ENCODE measurements at places on chromosomes 2 and 18. TPM values are rescaled to one million over a fixed set of nuclear protein-coding genes. Genes with fewer than 3 reads are reported as not detected.

The SOCS6 gene
- 21.9 TPM for total RNA-seq

The FIGN gene
- 1.8 TPM for total RNA-seq

DNA sequence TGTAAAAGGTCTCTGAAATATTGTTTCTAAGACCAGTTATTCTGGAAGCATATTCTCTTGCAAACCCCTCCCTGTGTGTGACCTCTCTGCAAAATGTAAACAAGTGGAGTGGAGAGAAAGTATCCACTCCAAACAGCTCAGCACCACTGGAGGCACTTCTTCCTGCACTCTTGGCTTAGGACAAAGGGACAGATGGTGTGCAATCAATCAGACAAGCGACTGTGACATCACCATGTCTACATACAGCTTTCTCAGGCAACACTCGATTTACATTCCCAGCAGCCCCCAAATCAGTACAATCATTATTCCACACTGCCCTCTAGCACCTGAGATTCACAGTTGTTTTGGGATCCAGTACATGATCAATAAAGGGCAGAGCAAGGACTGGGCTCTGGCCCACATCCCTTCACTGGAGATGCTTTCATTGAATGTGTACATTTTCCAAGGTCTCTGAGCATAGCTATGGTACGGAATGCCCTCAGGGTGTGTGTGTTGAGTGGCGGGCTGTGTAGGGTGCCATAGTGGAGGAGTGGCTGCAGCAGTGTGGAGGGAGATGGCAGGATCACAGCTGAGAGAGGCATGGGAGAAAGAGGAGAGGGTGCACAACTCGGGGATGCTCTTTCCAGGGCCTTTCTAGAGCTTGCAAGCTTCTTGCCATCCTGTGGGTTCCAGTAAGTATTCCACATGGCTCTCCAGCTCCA, 311.8 kb upstream of the ST6GAL2 start:
- DNase-seq = no peak

DNA sequence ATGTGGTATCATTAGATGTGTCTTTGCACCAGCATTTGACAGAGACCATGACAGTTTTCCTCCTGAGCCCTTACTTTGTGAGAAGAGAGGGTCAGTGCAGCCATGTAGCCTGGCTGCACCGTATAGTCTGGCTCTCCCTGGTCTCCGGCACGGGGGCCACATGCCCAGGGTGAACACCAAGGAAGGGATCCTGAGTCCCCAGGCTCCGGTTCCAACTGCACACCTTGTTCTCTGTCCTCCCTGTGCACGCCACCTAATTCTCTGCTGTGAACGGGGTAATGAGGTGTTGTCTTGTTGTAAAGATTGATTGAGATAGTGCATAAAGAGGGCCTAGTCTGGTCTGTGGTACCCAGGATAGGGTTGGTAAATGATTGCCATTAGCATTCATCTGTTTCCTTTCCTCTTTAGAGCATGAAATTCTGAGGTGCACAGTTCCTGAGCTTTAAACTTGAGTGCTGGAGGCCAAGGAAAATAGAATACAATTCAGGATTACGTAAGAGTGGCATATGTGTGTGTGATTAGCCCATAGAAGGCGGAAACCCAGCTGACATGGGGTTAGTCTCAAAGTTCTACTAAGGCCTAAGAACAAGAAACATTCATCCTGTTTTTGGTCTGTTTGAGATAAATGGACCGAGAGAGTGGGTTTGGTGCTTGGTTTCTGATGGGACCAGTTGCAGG, 55.5 kb downstream of the NCK2 start:
- no peak for DNase-seq

The SP140 gene
- total RNA-seq = 1.1 TPM

DNA sequence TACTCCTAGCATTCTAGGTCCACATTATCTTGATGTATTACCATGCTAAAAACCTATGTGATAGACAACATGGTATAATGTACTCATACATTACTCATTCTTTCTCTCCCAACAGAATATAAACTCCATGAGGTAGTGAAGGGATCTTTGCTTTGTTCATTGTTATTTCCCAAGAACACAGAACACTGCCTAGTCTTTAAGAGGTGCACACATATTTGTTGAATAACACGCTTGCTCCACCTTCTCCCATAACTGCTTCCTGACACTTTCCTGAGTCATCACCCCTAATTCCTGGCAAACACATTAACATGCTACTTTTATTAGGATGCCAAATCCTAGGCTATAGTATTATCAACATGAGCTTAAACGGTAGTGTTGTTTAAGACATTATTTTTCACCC, 41.3 kb downstream of the REV1 start:
- DNase-seq = no peak

GRCh38 chr2:215847718-215848117, 165.6 kb downstream of the MREG start:
- DNase-seq = no peak

- no peak for DNase-seq
Measured at GRCh38 chr2:217610401-217610814, 392.4 kb downstream of the TNS1 start.

DNA sequence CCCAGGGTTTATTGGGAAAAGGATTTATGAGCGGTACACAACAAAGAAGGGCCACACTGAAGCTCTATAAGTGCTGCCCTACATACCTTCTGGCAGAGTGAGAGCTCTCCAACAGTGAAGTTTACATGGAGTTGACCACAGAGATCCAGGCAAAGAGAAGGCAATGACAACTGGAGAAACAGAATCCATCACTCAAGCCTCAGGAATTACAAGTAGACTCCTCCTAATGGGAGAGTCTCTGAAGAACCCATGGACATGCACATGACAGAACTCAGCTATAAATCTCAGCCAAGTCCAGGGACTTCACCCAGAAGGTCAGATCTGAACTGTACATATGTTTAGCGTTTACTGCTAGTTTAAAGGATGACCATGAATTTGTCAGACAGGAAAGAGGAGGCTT, 164.7 kb downstream of the DNAH7 start:
- DNase-seq = no peak

GRCh38 chr2:169966454-169966853, 139.2 kb downstream of the UBR3 start:
- DNase-seq = no peak

GRCh38 chr2:28390241-28390745, 2.4 kb upstream of the FOSL2 start:
- DNase-seq = peak; percentile 90

GRCh38 chr2:75512455-75513212, 48.1 kb downstream of the EVA1A start:
- no peak for DNase-seq

The NPPC gene
- not detected for total RNA-seq

The CNDP1 gene
- not detected for total RNA-seq

- DNase-seq = no peak
Measured at GRCh38 chr18:22977847-22978701, 44.9 kb downstream of the RBBP8 start.

DNA sequence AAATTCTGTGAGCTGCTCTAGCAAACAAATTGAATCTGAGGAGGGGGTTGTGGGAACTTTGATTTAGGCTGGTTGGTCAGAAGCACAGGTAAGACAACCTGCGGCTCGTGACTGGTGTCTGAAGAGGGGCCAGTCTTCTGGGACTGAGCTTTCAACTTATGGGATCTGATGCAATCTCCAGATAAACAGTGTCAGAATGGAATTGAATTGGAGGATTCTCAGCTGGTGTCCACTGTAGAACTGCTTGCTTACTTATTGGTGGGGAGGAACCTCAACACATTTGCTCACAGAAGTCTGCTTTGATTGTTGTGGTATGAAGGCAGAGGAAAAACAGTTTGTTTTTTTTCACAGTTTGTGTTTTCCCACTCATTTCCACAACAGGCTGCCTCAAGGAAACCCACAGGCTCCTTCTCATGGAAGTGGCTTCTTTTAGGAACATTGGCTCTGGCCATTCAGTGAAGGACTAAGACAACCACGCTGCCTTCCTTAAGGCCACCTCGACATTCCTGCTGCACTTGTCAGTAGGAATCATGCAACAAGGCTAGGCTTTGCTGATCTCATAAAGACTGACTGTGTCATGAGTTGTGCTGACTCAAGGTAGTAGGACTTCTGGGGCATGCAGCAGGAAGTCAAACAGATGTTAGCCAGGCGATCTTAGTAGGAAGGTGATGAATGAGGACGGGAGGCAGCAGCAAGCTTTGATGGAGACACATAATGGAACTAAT, 104.7 kb downstream of the TSN start:
- no peak for DNase-seq

The ITM2C gene
- 54.0 TPM for total RNA-seq

The RPS27A gene
- 912 TPM for total RNA-seq

The REG1B gene
- not detected for total RNA-seq

The EPB41L3 gene
- 40.4 TPM for total RNA-seq

DNA sequence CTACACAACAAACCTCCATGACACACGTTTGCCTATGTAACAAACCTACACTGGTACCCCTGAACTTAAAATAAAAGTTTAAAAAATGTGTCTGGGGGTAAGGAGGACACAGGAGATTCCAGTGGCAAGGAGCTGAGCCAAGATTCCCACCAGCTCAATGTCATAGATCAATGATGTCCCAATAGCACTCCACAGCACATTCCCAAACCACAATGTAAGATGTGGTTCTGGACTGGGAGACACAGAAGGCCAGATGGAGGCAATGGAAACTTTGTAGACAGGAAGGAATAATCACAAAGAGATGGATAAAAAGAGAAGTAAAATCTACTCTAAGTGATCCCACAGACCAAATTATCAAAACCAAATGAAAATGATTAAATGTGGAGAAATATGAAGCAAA, 312.4 kb upstream of the SOX11 start:
- no peak for DNase-seq

The ALLC gene
- total RNA-seq = not detected

The GFPT1 gene
- total RNA-seq = 83.4 TPM

DNA sequence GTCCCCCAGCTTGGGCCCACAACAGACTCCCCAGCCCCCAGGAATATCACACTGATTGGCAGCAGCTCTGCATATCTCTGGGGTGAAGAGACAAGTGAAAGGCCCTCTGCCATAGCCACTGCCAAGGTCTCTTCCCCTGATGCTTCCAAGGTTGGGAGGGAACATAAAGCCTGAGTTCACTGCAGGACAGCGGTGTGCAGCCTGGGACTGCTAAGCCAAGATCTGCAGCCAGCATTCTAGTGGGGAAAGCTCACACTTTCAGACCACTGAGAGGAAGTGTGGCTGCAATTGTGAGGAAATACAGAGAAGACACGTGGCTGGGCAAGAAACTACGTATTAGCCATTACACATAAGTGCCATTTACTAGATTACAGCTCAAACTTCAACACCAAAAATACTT, 100.7 kb downstream of the MAIP1 start:
- no peak for DNase-seq

DNA sequence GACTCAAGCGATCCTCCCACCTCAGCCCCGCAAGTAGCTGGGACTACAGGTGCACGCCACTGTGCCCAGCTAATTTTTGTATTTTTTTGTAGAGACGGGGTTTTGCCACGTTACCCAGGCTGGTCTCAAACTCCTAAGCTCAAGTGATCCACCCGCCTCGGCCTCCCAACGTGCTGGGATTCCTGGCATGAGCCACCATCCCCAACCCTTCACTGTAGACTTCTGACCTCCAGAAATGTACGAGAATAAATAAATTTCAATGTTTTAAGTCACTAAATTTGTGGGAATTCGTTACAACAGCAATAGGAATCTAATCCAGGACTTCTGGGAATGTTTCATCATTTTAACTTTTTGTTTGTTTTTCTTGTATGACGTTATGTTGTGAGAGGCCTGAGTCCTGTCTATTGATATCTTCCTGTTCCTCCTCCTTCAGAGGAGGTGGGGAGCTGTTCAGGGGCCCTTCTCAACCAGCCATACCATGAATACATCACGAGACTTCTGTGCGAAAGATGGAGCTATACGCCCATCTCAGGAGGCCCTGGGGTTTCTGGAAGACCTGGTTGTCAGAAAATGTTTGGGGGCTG, 40.0 kb downstream of the TEX44 start:
- DNase-seq = no peak

The FBXO41 gene
- 1.7 TPM for total RNA-seq

The CCDC74B gene
- total RNA-seq = 24.1 TPM

The LAMA1 gene
- total RNA-seq = 17.8 TPM
